ENCODE measurements at places on chromosomes 1 and 21.

- no peak for DNase-seq
These were observed 4.8 kb downstream of the NTNG1 start for GRCh38 chr1:107145637-107146036.

GRCh38 chr21:43740497-43741156 is 21.7 kb downstream of the PDXK start:
- DNase-seq = no peak

- DNase-seq = peak; percentile 66
These were observed at the start of gene ABCG1 for GRCh38 chr21:42218836-42219605. ABCG1 (plus strand) TSS chr21:42219140; CDS start chr21:42219263, 123 bp downstream.

DNA sequence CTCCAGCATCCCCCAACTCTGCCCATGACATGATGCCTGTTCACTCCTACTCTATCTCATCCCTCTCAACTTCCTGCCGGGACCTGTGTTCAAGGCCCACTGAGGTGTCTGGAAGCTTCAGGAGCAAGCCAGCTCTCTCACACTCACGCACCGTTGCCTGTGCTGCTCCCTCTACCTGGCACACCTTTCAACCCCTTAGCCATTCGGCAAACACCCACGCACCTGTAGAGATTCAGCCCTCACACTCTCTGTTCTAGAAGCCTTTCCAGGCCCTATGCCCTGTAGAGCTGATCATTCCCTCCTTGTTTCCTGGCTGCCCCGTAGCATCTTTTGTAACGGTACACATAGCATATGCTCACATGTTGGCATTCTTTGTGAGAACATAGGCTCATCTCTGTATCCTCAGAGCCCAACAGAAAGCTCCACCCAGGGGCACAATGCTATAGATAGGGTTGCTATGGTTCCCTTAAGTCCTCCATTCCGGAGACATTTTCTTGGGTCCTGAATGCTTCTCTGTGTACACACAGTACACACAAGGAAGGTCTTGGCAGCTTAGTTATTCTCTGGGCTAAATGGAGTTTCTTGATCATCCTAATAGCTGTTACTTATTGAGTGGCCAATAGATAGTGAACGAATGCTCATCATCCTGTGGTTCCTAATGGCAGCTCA is 1.3 kb downstream of the C8B start:
- no peak for DNase-seq

DNA sequence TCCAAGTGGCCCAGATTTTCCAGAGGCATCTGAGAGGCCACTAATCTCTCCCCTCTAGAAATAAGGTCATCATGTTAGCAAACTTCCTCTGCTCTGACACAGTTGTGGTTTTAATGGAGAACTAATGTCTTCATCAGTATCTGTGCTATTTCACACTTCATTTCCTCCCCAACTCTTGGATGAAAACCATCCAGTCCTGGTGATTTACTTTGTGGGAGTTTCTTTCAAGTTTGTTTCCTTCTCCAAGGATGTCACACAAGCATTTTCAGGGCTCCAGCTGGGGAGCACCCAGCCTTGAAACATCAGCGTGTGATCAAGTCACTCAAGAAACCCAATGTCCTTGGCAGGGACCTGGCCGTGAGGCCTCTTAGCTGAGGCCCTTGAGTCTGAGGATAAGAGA is 38.8 kb downstream of the TBX15 start:
- no peak for DNase-seq

Measured in CD4-positive, alpha-beta T cell treated with Interferon alpha-2 for 1 hour (primary cell).